Left renal pelvis (tissue), 4 donors: ENCODE measurements at places on chromosomes 7 and 10.

- no peak for DNase-seq
These were observed 217.1 kb downstream of the IPMK start for GRCh38 chr10:58050575-58050974.

DNA sequence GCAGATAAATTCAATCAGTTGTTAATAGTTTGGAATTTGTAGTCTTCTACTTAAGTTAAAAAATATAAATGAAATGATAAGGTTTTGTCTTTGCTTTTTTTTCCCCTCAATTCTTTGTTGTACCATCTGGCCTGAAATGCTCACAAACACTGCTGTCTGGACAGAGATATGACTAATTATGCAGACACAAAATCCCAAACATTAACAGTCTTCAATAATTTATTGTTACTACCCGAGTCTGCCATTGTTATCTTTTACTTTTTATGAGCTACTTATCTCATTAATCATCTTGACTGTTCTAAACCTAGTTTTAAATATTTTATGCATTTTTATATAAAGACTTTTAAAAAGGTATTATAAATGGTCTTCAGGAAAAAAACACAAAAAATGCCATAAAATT is 64.7 kb upstream of the THSD7A start:
- no peak for DNase-seq

DNA sequence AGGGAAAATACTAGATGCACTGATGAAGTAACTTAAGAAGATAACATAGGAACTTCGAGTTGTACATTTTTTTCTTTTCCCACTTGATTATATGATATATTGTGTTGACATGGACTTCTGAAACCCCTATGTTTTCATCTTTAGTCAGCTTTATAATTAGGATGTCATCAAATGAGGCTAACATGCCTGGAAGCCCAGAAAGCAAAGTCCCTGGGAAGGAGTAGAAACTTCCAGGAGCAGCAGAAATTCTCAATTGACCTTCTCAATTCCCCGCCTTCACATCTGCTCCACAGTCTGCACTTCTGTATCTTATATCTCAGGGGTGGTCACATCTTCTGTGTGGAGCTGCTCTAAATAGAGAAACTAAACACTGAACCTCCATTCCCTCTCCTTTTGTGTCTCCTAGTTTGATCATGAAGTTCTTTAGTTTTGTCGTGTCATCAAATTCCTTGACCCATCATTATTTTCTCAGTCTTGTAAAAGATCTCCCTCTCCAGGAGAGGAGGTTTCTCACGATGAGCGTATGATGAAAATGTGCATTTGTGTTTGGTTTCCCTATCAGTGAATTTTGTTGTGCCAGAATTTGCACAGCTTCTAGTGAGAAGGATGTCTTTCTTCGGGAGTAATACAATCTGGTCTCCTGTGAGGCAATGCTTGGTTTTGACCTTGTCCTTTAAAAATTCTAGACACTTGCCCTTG is 303.3 kb downstream of the SUGCT start:
- no peak for DNase-seq

- DNase-seq = no peak
These were observed 47.9 kb downstream of the MTERF1 start for GRCh38 chr7:91832493-91833045.

- peak; percentile 71 for DNase-seq
These were observed 21.0 kb downstream of the LRRC17 start for GRCh38 chr7:102933763-102934162.

DNA sequence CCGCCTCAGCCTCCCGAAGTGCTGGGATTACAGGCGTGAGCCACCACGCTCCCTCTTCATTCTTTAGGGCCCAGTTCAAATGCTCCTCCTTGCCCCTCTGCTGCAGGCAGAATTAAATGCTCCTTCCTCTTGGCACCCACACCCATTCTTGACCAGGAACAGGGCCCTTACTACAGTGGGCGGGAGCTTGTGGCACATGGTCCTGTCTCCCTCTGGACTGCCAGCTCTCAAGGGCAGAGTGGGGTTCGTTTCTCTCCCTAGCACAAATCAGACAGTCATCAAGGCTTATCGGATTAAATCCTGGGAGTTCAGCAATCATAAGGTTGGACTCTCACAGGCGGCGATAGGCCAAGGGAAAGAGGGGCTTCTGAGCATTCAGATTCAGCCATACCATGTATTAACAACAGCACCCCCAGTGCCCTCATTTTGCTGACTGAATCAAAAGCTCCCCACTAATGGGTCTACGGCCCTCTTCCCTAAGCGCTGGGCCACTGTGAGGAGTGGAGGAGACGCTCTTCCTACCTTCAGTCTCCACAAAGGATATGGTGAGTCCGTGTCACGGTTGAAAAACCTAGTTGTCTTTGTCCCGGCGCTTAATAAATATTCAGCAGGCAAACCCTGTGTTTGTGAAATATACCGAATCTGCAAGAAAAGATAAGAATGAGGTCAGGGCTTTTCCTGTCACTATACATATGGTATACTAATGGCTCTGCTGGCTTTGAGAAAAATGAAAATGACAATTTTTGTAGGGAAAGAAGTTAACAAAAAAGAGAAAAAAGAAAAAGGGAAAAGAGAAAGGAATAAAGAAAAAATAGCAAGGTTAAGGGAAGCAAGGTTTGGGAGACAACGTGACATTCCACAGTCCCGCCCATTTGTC is 107.4 kb downstream of the CLEC2L start:
- no peak for DNase-seq

GRCh38 chr7:130228840-130229502 is 21.3 kb downstream of the SSMEM1 start:
- DNase-seq = no peak

DNA sequence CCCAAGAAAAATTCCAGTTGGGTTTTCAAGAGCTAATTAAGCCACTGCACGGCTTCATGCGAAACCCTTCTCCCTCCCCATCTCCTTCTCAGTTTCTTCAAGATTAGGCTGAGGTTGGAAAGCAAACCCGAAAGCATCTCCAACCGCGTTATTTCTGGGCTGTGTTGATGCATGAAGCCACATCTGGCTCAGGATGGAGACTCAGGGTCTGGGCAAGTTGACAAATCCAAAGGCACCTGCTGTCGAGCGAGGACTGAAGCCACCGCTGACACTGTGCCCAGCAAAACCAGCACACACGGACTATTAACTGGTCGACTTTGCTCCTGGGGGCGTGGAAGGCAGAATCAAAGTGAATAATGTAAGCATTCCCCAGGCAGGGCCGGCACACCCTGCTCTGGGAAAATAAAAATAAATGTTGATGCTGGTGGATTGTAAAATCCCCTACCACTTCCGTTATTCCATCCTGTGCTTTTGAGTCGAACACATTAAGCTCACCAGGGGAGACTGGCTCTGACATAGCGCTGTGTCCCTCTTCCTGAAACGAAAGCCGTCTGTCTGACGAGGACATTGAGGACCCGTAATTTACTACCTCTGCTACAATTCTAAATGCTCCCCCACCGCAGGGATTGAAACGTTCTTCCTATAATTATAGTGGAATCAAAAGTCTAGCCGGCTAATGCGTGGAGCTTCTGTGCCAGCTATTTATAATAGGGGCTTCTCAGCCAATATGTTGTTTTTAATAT is 269.8 kb downstream of the ADARB2 start:
- no peak for DNase-seq

DNA sequence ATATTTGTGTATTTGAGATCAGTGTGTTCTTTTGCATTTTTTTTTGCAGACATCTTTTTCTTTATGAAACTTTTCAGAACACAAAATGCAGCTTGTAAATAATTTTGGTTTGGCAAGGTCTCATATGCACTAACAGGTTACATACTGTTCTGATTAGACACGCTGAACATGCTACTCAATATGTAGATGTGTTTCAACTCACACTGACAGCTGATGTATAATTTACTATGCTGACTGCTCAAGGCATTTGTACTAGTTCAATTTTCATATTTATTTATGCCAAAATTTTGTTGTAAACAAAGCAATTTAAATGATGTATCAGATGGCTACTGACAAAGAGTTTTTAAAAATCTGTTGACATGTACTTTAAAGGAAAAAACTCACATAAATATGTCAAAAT is 123.8 kb downstream of the TFEC start:
- DNase-seq = no peak

DNA sequence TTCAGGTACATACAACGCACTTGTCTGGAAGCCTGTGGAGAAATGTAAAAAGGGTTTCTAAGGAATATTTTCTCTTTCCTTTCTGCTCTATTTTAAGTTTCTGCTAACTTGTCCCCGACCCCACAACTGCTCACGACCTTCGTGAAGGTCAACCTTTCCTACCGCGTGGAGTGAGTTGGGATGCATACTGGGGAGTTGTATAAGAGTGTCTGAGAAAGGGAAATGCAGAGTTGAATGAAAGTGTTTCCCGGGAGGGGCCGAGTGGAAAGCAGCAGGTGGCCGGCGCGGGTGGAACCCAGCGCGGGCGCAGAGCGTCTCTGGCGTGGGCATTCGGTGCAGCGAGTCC is 17.9 kb upstream of the ACBD5 start:
- no peak for DNase-seq

DNA sequence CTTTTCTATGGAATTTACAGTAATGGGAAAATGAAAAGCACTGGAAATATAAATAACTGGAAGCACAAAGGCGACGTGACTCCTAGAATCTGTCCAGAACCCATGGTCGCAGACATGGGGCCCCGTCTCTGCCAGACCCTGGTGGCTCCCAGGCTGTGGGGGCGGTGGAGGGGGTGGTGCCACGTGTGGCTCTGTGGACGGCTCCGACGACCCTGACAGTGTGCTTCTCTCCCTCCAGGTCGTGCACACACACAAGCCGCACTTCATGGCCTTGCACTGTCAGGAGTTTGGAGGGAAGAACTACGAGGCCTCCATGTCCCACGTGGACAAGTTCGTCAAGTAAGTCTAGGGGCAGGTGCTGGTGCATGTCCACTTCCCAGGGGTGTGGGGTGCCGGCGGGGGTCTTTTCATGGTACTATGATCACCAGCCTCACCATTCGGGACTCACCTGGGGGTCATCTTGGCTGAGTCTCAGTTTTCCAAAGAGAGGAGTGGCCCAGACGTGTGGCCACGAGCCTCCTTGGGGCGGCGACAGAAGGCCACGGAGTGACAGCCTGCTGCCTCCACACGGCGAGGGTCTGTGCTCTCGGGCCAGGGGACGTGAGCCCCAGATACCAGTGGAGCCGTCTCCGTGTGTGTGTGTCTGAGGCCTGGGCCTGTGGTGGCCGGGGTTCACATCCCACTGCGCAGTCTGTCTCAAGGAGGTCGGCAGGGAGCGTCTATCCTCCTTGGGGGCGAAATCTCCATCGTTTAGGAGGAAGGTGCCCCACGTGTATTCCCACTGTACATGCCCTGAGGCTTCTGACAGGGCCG is 108.2 kb downstream of the INPP5A start:
- DNase-seq = no peak

DNA sequence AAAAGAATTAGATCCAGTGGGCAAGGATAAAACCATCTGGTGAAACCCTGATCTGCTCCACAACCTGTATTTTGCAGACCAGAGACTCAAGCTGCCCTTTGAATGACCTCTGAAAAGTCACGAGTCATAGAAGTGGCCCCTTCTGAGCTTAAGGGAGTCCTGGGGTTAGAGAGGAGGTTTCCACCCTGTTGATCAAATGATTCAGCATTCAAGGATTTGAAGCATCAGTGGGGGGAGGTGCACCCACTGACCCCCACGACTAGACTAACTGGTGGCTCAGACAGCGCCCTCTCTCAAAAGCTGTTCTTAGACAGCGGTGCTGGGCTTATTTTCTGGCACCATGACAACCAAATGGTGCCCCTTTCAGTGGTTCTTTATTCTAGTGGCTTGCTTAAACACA is 44.3 kb downstream of the PLCE1 start:
- DNase-seq = no peak

- DNase-seq = peak; percentile 95
These were observed 373.5 kb downstream of the RPS24 start for GRCh38 chr10:78407009-78407711.

GRCh38 chr10:70923696-70924095 is 35.3 kb upstream of the PCBD1 start:
- no peak for DNase-seq

GRCh38 chr10:102988404-102989314 is 70.6 kb downstream of the CNNM2 start:
- no peak for DNase-seq

- no peak for DNase-seq
These were observed 132.1 kb downstream of the TACC2 start for GRCh38 chr10:122121059-122121458.
